CD14-positive monocyte (primary cell): ENCODE measurements at places on chromosomes 1 and 21.

DNA sequence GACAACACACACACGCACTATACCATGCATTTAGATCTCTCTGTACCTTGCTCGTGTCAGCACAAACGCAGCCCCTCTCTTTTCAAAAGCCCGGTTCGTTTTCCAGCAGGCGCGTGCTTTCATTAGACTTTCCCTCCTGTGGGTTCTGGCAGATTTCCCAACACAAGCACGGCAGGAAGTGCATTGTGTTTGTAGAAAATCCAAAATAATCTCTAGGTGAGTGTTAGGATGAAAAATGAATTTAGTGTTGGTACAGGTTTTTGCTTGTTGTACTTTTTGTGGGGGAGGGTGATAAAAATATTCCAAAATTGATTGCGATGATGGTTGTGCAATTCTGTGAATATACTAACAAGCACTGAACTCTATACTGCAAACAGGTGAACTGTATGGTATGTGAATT, 54.1 kb upstream of the POFUT2 start:
- H3K36me3 ChIP-seq: no peaks in the 10 kb centered on the region
- no peaks in the 10 kb centered on the region for H3K4me1 ChIP-seq
- H3K4me3 ChIP-seq: no peak overlapping the region
- DNase-seq: no peak
- H3K27me3 ChIP-seq: no peaks in the 10 kb centered on the region

DNA sequence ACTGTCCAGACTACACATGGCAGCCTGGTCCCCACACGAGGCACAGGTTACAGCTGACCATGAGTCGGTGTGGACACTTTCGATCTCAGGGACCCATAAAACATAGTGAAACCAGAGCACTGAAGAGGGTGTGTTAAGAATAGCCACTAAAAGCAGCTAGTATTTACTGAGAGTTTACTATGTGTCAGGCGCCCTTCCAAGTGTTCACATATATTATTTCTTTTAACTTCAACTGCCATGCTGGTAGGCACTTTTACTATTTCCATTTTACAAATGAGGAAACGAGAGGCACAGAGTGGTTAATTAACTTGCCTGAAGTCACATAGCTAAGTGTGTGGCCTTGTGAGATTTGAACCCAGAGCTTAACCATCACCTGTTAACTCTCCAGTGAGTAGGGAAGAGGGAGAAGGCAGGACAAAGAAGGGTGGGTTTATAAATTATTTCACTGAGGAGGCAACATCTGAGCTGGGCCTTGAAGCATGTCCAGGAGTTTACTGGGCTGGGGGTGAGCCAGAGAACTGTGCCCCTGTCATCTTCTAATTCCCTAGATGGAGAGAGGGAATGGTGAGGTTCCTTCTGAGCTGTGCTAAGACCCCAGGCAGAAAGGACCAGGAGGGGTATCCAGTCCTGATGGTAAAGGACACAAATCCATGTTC, 20.7 kb downstream of the ABCA4 start:
- H3K36me3 ChIP-seq: no peaks in the 10 kb centered on the region
- no peak overlapping the region for H3K27ac ChIP-seq
- H3K4me1 ChIP-seq: no peaks in the 10 kb centered on the region
- peaks cover 17% of the 10 kb centered on the region for H3K27me3 ChIP-seq

- no peak overlapping the region for H3K4me3 ChIP-seq
- H3K27ac ChIP-seq: no peak overlapping the region
- peaks cover 33% of the 10 kb centered on the region for H3K4me1 ChIP-seq
- H3K36me3 ChIP-seq: no peaks in the 10 kb centered on the region
- DNase-seq: no peak
- peaks cover 31% of the 10 kb centered on the region for H3K27me3 ChIP-seq
Observed at GRCh38 chr1:109482242-109482641, 1.5 kb upstream of the ATXN7L2 start.

- no peak for DNase-seq
- no peak overlapping the region for H3K27ac ChIP-seq
- H3K27me3 ChIP-seq: no peaks in the 10 kb centered on the region
Observed at GRCh38 chr1:221719278-221719597, 22.7 kb downstream of the DUSP10 start.

DNA sequence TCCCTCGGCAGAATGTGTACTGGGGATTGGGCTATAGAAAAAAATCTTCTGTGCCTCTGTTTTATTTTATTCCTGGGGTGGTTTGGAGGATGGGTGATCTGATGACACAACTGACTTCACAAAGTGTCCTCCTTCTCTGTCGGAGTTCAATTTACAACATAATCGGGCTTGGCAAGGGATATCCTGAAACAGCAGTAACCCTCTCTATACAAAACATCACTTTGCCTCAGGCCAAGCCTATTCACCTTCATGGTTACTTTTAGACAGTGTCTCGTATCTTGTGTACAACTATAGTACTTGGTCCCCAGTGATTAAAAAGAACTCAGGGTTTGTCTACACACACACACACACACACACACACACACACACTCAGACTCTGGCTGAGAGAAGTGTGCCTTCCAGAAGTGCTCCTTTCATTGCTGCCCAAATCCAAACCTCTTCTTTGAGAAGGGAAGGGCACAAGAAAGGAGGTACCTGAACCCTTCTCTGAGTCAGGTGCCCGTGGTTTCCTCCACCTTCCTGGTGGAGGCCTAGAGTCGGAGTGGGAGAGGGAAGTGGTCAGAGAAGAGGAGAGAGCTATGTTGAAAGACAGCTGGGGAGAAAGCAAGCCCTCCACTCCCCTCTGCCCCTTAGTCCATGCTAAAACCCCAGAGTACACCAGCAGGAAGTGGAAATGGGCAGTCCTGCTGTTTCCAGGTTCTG, 62.4 kb upstream of the POU2F1 start:
- no peak overlapping the region for H3K4me3 ChIP-seq
- no peak for DNase-seq
- H3K36me3 ChIP-seq: no peaks in the 10 kb centered on the region
- H3K27ac ChIP-seq: no peak overlapping the region
- H3K4me1 ChIP-seq: peaks cover 6% of the 10 kb centered on the region

DNA sequence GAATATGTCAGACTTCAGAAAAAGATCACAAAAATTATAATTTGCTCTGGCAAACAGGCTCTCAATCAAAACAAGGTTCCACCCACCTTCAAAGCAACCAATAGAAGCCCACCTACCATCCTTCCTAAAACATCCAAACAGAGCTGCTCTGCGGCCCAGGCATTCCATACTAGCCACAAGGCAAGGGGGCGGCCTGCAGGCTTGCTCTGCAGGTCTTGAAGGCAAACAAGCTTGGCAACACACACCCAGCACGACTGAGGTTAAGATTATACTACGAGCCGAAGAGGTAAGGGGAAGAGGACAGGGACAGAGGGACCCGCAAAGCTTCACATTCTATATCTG, 207.3 kb downstream of the SLC45A1 start:
- H3K4me1 ChIP-seq: peaks cover 36% of the 10 kb centered on the region
- no peak for DNase-seq
- H3K4me3 ChIP-seq: peak overlapping the region; percentile 50
- H3K27me3 ChIP-seq: no peaks in the 10 kb centered on the region
- peaks cover 2% of the 10 kb centered on the region for H3K36me3 ChIP-seq

DNA sequence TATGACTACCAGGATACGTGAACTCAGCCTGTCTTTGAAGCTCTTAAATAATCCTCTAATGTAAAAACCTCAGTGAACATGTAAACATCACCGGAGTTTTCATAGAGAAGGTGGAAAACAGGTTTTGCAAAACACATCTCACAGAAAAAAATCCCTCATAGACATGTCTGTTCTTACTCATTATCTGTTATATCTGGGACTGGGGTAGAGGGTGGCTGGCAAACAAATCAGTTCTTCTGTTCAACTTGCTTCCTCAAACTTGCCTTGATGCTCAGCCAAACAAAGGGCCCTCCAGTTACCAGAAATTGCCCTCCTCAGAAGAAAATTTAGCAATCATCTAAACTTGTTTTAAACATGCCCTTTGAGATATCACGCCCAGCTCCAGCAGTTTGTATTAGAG, 66.1 kb upstream of the CXADR start:
- no peak for DNase-seq
- no peak overlapping the region for H3K4me3 ChIP-seq
- no peaks in the 10 kb centered on the region for H3K27me3 ChIP-seq
- H3K36me3 ChIP-seq: no peaks in the 10 kb centered on the region
- peaks cover 9% of the 10 kb centered on the region for H3K4me1 ChIP-seq

DNA sequence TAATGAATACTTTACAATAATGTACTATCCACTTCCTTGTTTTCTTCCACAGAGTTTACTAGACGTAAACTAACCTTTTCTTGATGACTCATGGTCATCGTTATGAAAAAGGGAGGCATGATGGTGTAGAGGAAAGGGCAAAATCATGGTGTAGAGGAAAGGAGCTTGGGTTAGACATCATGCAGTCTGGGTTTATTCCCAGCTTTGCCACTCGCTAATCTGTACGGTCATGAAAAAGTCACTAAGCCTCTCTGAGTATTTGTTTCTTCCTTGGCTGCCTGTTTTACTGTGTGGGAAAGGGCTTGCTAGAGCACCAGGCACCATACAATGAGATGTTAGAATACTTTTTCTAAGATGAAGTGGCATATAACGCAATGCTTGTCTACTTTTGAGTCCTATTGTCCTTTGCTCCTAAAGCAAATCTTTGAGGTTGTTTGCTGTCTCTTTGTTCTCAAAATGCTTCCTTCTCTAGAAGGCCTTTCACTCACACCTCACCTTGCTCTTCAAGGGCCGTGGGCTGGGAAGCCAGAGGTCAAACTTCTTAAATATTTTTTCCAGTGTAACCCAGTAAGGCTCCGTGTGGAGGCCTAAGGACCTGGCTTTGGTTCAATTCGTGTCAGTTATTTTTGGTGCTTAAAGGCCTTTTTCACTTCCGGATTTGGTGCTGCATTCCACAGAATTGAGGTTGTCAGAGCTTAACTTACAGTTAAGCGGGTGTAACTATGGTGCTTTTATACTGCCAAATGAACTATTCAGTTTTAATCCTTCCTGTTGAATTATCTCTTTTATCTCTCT, 9.9 kb upstream of the ETV3 start:
- peaks cover 16% of the 10 kb centered on the region for H3K4me1 ChIP-seq
- DNase-seq: peak; percentile 74
- H3K4me3 ChIP-seq: no peak overlapping the region
- H3K27me3 ChIP-seq: no peaks in the 10 kb centered on the region
- H3K36me3 ChIP-seq: no peaks in the 10 kb centered on the region

GRCh38 chr1:107430540-107431228, 289.8 kb downstream of the NTNG1 start:
- no peak overlapping the region for H3K4me3 ChIP-seq
- no peaks in the 10 kb centered on the region for H3K4me1 ChIP-seq
- H3K36me3 ChIP-seq: no peaks in the 10 kb centered on the region
- H3K27me3 ChIP-seq: no peaks in the 10 kb centered on the region
- DNase-seq: peak; percentile 21

- DNase-seq: no peak
- no peak overlapping the region for H3K4me3 ChIP-seq
- H3K36me3 ChIP-seq: no peaks in the 10 kb centered on the region
- H3K4me1 ChIP-seq: no peaks in the 10 kb centered on the region
- no peak overlapping the region for H3K27ac ChIP-seq
Observed at GRCh38 chr1:81949421-81949820, 148.7 kb downstream of the ADGRL2 start.

GRCh38 chr1:115879977-115880376, 39.1 kb upstream of the NHLH2 start:
- H3K27ac ChIP-seq: no peak overlapping the region
- no peaks in the 10 kb centered on the region for H3K4me1 ChIP-seq
- no peaks in the 10 kb centered on the region for H3K36me3 ChIP-seq
- DNase-seq: peak; percentile 24

DNA sequence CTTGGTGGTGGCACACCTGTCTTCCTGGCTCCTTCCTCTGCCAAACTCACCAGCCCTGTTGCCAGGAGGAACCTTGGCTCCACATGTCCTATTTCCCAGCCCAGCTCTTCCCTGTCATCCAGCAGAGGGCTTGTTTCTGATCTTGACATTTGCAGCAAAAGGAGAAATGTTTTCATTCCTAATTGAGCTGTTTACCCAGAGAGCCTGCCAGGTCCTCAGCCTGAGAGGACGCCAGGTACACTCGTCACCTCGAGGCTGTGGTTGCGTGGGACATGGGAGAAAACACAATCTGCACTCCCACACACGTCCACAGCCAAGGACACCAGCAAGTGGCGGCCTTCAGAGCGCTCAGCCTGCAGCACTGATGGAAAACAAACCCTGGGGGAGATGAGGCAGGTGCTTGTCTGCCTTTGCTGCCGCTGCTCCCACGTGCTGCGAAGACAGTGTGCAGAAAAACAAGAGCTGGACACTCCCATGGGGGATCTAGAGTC, 132.8 kb upstream of the CD34 start:
- no peak overlapping the region for H3K27ac ChIP-seq
- no peaks in the 10 kb centered on the region for H3K4me1 ChIP-seq
- no peaks in the 10 kb centered on the region for H3K36me3 ChIP-seq
- H3K27me3 ChIP-seq: no peaks in the 10 kb centered on the region
- DNase-seq: no peak

DNA sequence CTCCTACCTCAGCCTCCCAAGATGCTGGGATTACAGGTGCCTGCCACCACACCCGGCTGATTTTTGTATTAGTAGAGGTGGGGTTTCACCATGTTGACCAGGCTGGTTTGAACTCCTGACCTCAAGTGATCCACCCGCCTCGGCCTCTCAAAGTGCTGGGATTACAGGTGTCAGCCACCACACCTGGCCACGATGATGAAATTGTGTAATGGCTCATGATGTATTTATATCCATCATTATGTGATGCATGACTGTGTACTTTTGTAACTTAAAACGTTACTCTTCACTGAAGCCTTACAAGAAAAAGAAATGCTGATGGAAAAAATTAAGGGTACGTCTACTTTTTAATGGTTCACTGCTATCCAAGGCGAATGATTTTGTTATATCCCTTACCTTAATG, 7.5 kb downstream of the TARDBP start:
- no peak overlapping the region for H3K4me3 ChIP-seq
- H3K27me3 ChIP-seq: no peaks in the 10 kb centered on the region
- H3K36me3 ChIP-seq: peaks cover 97% of the 10 kb centered on the region
- H3K4me1 ChIP-seq: no peaks in the 10 kb centered on the region

DNA sequence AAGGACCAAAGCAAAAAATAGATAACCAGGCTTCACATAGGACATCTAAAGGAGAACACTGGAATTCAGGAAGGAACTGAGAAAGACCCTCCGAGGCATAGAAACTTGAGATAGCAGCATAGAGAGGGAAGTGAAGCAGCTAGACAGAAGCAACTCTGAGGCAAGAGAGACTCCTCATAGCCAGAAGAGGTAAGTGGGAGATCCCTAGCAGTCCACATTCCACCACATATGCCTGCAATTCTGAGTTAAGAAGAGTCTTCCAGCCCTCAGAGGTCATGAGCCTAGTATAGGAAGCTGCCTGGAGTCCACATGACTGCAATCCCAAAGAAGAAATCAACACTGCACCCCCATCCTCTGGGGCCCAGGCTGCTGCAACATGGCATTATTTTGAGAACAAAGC, 13.9 kb upstream of the FGGY start:
- H3K36me3 ChIP-seq: no peaks in the 10 kb centered on the region
- H3K27ac ChIP-seq: no peak overlapping the region
- no peaks in the 10 kb centered on the region for H3K27me3 ChIP-seq
- DNase-seq: no peak
